ENCODE measurements at places on chromosomes 4 and X. TPM values are rescaled to one million over a fixed set of nuclear protein-coding genes. Genes with fewer than 3 reads are reported as not detected.

DNA sequence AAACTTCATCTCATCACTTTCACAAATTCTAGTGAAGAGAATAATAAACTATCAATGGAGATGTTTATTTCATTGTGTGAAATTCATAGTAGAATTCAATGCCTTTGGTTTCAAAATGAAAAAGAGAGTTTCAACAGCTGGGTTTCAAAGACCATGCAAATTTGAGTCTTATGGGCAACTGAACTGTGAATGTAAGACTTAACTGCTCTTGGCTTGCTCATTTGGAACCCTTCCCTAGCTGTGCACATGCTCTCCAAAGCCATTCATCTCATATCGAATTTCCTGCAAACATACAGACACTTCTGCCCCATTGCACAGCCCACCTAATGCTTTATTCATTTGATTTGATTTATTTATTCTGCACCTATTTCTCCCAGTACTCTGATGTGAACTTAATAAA is 154.5 kb downstream of the GRXCR1 start:
- DNase-seq, result no peak
- no peak overlapping the region for H3K4me3 ChIP-seq
- H3K4me1 ChIP-seq, result no peaks in the 10 kb centered on the region
- no peaks in the 10 kb centered on the region for H3K27me3 ChIP-seq
- no peak overlapping the region for H3K27ac ChIP-seq

DNA sequence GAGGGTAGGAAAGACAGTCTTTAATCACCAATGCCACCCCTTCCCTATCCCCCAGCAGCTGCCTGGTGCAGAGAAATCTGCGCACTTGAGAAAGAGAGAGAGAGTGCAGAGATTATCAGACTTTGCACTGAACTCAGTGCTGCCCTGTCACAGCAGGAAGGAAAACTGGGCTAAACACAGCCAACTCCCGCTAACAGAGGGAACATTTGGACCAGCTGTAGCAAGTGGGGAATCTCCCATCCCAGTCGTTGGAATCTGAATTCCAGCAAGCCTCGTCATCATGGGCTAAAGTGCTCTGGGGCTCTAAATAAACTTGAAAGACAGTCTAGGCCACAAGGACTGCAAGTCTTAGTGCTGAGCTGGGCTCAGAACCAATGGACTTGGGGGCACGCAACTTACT is 168.7 kb downstream of the DLG3 start:
- H3K27ac ChIP-seq, result no peak overlapping the region
- H3K27me3 ChIP-seq, result peaks cover 7% of the 10 kb centered on the region
- no peaks in the 10 kb centered on the region for H3K4me1 ChIP-seq
- no peak for DNase-seq
- no peak overlapping the region for H3K4me3 ChIP-seq

DNA sequence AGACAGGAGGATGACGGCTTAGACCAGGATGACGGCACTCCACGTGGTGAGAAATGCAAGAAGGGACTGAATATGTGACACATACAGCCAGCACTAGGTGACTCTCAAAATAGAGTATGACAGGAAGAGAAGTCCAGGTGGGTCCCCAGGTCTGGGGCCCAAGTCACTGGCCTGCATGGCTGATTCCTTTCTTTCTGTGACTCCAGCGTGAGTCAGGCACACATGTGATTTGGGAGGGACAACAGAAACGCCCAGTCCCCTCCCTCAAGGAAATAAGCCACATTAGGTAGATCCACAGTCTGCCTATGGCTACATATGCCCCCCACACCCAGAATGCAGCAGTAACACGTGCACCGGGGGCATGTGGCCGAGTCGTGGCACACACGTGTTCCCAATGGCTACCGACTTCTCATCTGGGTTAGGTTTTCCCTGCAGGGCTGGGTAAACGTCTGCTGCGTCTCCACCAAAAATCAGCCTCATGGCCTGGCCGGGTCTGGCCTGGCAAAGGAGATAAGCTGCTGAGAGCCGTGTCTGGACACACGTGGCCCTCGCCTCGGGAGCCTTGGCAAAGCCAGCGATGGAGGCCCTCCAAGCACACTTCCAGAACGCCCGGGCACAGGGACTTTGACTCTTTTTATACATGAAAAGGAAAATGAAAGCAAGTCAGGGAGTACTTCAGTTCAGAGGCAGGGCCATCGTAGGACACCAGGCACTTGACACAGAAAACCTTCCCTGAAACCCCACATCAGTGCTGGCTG is 19.3 kb downstream of the SEL1L3 start:
- H3K36me3 ChIP-seq, result no peaks in the 10 kb centered on the region
- H3K4me3 ChIP-seq, result no peak overlapping the region
- no peaks in the 10 kb centered on the region for H3K4me1 ChIP-seq
- H3K27me3 ChIP-seq, result no peaks in the 10 kb centered on the region
- H3K27ac ChIP-seq, result no peak overlapping the region
- no peak for DNase-seq

Gene FAM47A
- not detected for total RNA-seq

Gene TXK
- total RNA-seq, result 0.84 TPM

DNA sequence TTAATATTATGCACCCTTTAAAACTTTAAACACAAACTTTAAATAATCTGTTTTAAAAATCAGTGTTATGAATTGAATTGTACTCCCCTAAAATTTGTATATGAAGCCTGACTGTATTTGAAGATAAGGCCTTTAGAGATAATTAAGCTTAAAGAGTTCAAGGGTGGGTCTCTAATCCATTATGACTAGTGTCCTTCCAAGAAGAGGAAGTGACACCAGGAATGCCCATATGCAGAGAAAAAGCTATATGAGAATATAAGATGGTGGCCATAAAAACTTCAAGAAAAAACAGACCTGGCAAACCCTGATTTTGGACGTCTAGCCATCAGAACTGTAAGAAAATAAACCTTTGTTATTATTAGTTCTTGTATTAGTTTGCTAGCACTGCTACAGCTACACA is 29.0 kb downstream of the UGT2A2 start:
- H3K4me3 ChIP-seq, result no peak overlapping the region
- no peak for DNase-seq
- H3K27me3 ChIP-seq, result no peaks in the 10 kb centered on the region
- no peaks in the 10 kb centered on the region for H3K4me1 ChIP-seq

Gene WAS
- 32.7 TPM for total RNA-seq

DNA sequence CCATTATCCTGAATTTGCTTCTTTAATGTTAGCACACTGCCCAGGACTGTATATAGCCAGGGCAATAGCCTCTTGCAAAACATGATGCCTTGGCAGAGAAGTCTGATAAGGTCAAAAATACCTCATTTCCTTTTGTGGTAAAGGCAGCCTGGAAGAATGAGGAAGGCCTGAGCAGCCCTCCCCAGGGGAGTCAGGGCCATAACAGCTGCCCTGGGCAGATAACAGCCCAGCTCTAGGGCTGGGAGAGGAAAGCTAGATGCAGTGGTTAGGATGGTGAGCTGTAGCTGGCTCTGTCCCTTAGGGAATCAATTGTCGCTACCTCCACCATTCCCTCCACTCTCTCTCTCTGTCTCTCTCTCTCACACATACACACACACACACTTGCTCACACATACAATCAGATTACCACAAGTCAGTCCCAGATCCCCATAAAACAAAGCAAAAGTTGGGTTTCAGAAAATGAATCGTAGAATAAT is 29.2 kb downstream of the EFHC2 start:
- H3K27me3 ChIP-seq, result no peaks in the 10 kb centered on the region
- DNase-seq, result no peak
- no peaks in the 10 kb centered on the region for H3K36me3 ChIP-seq
- no peak overlapping the region for H3K27ac ChIP-seq

Gene SPOCK3
- not detected for total RNA-seq

Gene RHOXF2B
- total RNA-seq, result not detected

DNA sequence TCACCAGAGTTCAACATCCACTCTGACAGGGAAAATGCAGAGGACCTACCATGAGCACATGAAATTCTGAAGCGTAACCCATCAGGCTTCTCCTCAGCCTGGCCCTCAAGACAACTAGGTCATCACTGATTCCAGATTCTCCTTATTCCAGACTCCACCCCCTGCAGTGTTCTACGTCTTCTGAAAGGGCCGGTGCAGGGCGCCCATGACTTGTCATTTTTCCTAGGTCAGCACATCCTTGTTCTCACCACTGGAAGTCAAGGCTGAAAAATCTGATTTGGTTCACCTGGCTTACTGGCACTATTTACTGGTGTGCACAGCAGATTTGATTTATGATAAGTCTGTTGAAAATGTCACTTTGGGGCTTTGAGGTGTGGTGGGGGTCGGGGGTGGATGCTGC is 140.9 kb upstream of the KLF3 start:
- H3K4me1 ChIP-seq, result no peaks in the 10 kb centered on the region
- no peak overlapping the region for H3K4me3 ChIP-seq
- no peaks in the 10 kb centered on the region for H3K36me3 ChIP-seq

DNA sequence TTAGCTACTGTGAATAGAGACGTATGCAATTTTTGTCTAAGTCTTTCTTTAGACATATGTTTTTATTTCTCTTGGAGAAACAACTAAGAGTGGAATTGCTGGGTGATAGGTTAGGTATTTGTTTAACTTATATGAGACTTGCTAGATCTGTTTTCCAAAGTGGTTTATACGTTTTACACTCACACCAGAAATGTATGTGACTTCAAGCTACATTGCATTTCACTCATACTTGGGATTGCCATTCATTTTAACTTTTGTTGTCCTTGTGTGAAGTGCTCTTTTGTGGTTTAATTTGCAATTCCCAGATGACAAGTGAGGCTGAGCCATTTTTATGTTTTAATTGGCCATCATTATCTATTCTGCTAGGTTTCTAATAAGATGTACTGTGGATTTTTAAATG is 817.2 kb downstream of the GLUD2 start:
- no peaks in the 10 kb centered on the region for H3K4me1 ChIP-seq
- H3K27ac ChIP-seq, result no peak overlapping the region
- no peak for DNase-seq
- no peaks in the 10 kb centered on the region for H3K36me3 ChIP-seq

Gene CHIC1
- 10.6 TPM for total RNA-seq

GRCh38 chrX:109347632-109348031 is 134.3 kb downstream of the GUCY2F start:
- peaks cover 7% of the 10 kb centered on the region for H3K27me3 ChIP-seq
- no peaks in the 10 kb centered on the region for H3K4me1 ChIP-seq
- no peaks in the 10 kb centered on the region for H3K36me3 ChIP-seq
- no peak for DNase-seq

DNA sequence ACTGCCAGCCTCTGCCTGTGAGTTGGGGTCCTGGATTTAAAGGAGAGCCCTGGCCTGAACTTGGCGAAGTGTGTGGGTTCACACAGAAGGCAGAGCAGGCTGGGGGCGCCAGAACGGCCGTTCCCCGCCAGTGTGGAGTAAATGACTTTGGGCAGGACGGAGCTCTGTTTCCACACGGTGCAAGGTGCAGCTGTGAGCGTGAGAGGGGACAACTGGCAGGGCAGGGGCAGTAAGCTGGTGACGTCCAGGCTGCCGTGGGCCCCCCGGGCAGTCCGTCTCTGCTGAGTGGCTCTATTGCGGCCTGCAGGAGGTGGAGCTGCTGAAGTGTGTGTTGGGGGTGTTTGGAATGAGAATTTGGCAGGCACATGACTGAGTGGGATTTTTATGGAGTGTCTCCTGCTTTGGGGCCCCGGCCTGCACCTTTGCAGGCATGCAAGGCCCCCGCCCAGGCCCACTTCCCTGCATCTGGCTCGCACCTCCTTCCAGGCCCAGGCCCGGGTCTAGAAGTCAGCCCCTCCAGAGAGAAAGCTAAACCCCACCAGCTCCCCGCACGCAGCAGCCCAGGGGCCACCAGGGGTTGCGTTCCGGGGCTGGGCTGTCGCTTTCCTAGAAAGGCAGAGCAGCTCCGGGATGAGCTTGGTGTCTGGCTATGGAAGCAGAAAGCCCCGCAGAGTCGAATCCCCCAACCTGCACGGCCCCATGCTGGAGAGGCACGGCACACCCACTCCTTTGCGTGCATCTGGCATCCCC is 62.2 kb upstream of the GRPEL1 start:
- peaks cover under 1% of the 10 kb centered on the region for H3K4me1 ChIP-seq
- DNase-seq, result no peak
- no peaks in the 10 kb centered on the region for H3K36me3 ChIP-seq
- no peak overlapping the region for H3K4me3 ChIP-seq

DNA sequence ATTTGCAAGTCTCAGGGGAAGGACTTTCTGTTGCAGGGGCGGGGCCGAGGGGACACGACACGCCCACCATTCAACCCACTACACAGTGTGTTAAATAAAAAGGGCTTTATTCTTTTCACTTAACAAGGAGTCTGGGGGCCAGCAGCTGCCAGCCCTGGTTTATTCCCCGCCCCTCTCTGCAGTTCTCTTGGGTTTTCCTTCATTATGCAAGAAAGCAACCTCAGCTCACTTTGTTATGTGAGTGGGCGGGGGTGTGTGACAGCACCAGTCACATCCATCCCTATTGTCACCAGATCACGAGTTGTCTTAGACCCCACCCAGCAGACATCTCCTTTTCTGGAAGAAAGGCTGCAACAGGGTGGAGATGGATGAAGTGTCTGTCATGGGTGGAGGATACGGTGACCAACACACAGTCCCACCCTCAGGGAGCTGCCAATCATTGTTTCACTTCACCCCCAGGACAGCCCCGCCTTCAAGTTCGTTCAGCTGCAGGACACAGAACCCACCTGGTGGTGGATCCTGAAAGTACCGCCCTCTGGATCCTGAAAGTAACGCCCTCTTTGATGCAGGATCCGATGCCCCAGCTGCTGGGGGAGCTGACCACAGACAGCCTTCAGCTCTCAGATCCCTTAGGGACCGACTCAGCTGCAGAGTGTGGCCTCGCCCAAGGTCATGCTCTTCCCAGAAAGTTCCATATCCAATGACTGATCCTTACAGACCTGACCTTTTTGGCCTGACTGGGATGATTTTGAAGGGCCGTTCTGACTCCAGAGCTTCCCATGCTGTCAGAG is 79.6 kb downstream of the SMIM20 start:
- H3K27me3 ChIP-seq, result no peaks in the 10 kb centered on the region
- no peaks in the 10 kb centered on the region for H3K36me3 ChIP-seq

GRCh38 chr4:61224573-61224972 is 24.4 kb downstream of the ADGRL3 start:
- no peaks in the 10 kb centered on the region for H3K4me1 ChIP-seq
- no peak for DNase-seq
- no peaks in the 10 kb centered on the region for H3K36me3 ChIP-seq
- H3K4me3 ChIP-seq, result no peak overlapping the region
- no peak overlapping the region for H3K27ac ChIP-seq
- H3K27me3 ChIP-seq, result no peaks in the 10 kb centered on the region

DNA sequence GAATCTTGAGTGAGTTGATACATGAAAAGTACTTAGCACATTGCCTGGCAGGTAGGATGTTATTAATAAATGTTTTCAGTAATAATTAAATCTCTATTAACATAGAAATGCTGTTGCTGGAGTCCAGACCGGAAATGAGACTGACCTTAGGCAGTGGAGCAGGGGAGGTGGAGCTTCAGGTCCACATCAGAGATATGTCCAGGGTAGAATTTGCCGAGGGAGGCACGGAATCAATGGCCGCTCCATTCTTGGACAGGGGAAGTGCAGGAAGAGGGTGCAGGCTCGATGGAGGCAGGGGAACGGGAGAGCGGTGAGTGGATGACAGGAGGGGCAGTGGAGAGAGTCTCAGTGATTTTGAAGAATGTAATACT is 107.3 kb downstream of the GATB start:
- H3K4me3 ChIP-seq, result no peak overlapping the region
- no peaks in the 10 kb centered on the region for H3K27me3 ChIP-seq
- no peak for DNase-seq
- H3K27ac ChIP-seq, result no peak overlapping the region
- no peaks in the 10 kb centered on the region for H3K36me3 ChIP-seq

GRCh38 chr4:13263967-13264525 is 220.1 kb downstream of the RAB28 start:
- no peaks in the 10 kb centered on the region for H3K27me3 ChIP-seq
- DNase-seq, result no peak
- no peaks in the 10 kb centered on the region for H3K36me3 ChIP-seq
- H3K4me3 ChIP-seq, result no peak overlapping the region

Gene PLK4
- total RNA-seq, result 0.44 TPM

Gene CYLC1
- not detected for total RNA-seq

Data from tibial nerve (tissue), 4 donors.